ENCODE measurements at places on chromosomes 6 and 20.

- DNase-seq, result no peak
These were observed 21.2 kb upstream of the ENPP5 start for GRCh38 chr6:46191961-46192360.

DNA sequence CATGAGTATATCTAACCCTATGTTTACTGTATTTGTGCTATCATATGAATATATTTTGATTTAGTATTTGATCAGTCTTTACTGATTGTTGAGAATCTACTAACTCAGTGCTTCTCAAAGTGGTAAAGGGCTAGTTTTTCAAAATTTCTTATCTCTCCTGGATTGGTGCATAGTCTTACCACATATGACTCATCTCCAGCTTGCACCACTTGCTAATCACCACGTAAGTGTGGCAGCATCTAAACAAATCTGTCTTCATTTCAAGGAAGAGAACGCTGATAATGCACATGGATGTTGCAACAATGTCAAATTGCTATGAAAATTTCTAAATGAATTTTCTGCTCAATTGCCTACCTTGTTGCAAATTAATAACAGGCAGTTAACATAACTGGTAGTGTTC, 299.5 kb downstream of the PAX1 start:
- DNase-seq, result no peak

GRCh38 chr6:167477688-167478087, 152.8 kb downstream of the TTLL2 start:
- no peak for DNase-seq

DNA sequence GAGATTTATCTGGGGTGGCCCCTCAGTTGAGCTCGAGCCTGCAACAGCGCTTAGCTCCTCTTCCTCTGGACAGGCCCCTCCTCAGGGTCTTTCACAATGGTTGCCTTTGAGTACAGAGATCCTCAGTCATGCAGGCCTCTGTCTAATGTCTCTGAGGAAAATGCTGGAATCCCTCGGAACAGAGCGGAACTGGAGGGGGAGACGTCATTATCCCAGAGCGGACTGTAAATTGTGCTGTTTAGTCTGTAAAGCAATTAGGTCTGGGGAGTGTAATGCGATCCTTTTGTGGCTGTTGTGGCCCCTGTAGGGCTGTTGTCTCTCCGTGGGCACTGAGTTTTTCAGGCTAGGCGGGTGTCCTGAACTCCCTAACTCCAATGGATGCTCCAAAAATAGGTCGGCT, 15.0 kb upstream of the DAAM2 start:
- no peak for DNase-seq

DNA sequence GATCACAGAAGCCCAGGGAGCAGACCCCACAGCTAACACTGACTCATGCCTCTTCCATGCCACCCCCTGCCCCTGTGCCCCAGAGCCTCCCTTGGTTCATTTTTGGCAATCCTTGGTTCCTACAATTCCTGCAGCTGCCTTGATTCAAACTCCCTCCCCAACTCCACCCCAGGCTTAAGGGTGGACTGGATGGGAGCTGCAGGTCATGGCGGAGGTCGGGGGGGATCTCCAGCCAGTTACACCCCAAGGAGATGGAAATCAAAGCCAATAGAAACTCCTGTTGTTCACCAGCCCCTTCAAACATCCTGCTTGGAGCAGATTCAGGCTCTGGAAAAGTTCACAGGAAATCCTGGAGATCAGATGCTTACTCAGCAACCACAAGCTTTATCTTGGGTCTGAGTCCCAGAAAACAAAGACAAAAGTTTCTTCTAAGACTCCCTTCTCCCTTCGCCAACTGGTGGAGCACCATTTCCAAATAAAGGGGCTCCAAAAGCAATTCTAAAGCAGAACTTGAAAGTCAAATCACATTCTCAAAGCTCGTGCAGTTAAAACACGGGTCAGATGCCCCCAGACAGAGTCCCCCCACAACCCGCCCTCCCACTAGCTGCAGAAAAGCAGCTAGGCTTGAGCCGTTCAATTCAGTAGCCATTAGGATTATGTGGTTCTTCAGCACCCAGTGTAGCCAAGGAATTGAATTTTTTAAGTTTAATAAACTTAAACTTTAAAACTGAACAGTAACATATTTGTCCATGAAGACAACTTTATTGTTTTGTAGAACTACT, 149.5 kb downstream of the ANKRD60 start:
- no peak for DNase-seq

DNA sequence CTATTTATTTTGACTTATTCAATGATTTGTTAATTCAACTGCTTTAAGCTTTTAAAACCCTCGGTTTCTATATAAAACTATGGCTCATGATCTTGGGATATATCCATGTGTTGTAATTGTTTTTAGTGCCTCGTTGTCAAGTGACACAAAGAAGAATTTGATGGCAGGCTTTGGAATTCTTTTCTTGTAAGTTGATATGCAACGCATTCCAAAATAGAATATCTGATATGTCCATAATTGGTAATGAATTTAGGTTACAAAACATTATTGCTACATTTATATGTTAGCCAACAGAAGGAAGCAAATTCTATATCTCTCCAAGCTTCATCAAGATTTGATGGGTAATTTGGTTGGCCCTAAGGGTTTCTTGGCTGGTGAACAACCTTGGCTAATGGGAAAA, 220.4 kb upstream of the RIMS1 start:
- DNase-seq, result no peak

- peak; percentile 25 for DNase-seq
These were observed 138.8 kb upstream of the RREB1 start for GRCh38 chr6:6968731-6969552.

GRCh38 chr20:49540232-49540620, 27.7 kb downstream of the PTGIS start:
- no peak for DNase-seq

- no peak for DNase-seq
These were observed 95.7 kb upstream of the MYLIP start for GRCh38 chr6:16033214-16033613.

DNA sequence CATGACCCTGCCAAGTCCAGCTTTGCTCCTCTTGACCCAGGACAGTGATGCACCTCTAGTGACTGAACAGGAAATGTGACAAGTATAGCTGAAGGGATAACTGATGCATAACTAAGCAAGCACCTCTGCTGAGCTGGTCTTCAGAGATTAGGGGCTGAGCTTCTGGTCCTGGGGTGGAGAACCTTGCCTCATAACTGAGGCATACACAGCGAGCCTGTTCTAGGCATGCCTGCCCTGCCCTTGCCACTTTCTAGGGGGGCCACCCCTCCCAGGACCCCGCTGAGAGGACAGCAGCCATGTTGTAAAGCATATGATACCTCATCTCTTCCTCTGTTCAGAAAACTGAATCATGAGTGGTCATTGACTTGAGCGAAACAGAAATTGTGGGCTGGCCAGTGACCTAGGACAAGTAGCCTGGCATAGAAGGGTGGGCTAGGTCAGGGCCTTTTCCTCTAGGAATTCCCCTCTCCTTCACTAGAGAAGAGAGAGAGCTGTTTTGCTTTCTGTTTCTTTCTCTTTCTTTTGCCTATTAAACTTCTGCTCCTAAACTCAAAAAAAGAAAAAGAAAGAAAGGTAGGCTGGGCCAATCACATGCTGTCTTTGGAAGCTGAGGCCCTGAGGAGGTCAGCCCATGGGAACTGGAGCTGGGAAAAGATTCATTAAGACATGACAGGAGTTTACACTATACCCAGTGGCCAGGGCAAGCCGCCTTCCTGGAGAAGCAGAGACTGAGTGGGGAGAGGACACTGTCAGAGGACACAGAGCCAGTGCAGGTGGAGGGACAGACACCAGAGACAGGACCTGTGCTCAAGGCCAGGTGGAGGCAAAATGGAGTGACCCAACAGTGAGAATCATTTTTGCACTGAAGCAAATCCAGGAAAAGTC, 23.1 kb downstream of the ALDH5A1 start:
- DNase-seq, result no peak

GRCh38 chr20:50014570-50015562, 32.1 kb downstream of the SNAI1 start:
- no peak for DNase-seq

DNA sequence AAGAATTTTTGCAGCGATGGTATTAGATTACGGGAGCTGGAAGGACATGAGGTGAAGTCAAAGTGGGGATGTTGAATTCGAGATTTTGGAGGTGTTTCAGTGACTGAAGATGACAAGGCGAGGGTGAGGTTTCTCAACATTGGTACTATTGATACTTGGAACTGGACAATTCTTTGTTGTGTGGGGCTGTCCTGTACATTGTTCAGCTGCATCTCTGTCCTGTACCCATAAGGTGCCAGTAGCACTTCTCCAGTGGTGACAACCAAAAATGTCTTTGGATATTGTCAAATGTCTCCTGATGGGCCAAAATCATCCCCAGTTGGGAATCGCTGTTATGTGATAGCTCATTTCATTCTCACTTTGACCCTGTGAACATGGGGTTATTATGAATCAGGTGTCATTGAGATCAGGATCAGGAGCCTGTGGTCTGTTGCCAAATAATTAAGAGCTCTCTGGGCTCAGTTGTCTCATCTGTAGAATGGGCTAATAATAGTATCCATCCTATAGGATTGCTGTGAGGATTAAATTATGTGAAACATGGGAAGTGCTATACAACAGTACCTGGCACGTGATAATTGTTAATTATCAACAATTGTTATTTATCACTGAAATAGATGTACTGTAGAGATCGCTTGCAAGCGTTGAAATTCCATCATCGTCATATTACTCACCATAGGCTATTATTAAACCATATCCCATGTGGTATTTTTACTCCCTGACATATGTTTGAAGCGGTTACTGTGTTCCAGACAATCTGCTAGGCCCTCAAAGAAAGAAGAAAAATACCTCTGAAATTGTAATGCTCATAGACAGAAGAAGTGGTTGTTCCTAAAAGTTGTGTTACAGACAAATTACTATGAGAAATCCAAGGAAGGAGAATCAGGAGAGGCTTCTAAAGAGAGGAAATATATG, 48.5 kb upstream of the TTPAL start:
- no peak for DNase-seq

- DNase-seq, result no peak
These were observed 2.1 kb downstream of the AVP start for GRCh38 chr20:3082306-3082951.

GRCh38 chr6:5763407-5763806, 243.3 kb downstream of the NRN1 start:
- no peak for DNase-seq

DNA sequence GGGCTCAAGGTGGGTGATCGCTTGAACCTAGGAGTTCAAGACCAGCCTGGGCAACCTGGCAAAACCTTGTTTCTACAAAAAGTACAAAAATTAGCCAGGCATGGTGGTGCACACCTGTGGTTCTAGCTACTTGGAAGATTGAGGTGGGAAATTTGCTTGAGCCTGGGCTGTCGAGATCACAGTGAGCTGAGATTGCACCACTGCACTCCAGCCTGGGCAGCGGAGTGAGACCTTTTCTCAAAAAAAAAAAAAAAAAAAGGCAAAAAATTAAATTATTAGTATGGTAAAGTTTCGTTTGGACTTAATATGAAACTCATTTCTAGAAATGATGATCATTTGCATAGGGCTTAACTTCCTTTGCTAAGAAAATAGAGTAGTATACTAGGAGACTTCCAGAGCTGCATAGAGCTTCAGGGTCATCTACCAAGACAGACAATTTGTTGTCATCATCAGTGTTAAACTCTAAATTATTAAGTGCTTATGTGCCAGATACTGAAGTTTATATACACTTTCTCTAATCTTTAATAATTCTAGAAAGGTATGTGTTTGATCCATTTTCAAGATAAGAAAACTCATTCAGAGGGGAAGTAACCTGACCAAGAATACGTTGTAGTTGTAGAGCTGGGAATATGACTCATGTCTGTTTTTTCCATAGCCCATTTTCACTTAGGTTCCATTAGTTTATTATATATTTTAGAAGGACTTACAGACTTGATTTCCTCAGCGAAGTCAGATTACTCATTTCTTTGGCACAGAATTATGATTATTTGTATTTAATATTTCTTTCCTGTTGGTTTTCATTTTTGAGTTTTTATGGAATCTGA, 84.5 kb downstream of the SLC16A10 start:
- DNase-seq, result no peak

DNA sequence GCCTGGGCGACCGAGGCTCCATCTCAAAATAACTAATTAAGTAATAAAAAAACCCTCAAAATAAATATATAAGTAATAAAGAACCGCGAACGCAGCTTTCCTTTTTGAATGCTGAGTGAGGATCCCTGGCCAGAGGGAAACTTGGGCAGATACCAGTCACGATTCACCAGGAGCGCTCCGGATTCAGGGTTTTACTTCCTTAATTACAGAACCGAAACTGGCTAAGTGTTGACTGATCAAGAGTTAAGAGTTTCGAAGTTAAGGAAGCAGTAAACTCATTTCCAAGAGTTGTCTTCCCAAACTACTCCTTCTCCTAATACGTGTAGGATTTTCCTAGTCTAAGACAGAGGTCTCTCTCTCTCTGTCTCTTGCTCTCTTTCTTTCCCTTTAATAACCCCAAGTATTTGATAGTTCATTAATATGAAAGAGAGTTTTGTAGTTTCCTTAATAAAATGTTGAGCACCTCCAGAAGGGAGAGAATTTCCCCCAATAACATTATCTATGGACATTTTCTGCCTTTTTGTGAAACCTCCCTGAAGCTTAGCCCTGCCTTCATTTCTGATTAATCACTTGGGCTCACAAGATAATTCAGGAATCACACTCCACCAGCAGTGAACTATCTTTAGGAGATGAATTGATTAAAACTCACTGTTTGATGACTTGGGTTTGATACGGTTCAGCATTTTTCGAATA, 61.4 kb upstream of the ZNF217 start:
- DNase-seq, result peak; percentile 71

DNA sequence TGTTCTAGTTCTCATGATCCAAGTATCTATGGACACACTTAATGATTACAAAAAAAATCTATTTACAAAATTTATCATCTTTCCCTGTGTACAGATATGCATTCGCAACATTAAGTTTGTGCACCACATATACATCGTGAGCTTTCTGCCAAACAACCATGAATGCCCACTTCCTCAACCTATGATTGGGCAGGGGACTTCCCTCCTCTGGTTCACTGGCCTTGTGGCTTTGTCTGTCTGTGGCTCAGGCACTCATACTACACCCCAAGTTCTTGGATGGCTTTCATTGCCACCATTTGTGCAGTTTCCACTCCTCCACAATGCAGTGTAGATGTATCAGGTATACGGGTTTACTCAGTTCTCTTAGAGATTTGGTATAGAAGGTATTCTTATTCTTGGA, 74.9 kb downstream of the HS3ST5 start:
- no peak for DNase-seq

DNA sequence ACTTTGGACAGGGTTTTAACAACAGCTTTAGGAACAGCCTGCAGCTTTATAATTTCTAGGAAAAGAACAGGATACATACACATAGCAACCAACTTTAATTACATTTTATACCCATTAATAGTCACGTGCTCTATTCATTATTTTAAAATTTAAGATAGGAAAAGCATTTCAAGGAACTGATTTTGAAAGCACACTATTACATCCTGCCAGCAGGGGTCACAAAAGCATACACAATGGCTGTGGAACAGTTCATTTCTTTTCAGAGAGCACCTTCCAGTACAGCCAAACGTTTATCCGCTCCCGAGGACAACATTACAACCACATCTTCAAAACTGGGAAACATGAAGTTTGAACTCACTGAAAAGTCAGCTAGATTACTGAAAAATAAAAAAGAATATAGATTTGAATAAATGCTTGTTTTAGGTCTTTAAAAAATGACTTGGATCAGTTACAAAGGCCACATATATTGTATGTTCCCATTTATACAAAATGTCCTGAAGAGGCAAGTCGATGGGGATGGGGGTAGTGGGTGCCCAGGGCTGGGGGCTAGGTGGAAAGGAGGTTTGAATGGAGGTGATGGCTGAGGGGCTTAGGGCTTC, 104.6 kb upstream of the EXOC2 start:
- DNase-seq, result peak; percentile 82

GRCh38 chr6:156689656-156690055, 87.5 kb upstream of the ARID1B start:
- no peak for DNase-seq

GRCh38 chr6:106748547-106749207, 119.3 kb downstream of the QRSL1 start:
- no peak for DNase-seq
